ENCODE measurements at places on chromosomes 3 and 15.

GRCh38 chr3:142168514-142168913, 19.2 kb upstream of the TFDP2 start:
- DNase-seq, result no peak

GRCh38 chr3:36546226-36546625, 165.9 kb downstream of the STAC start:
- no peak for DNase-seq

DNA sequence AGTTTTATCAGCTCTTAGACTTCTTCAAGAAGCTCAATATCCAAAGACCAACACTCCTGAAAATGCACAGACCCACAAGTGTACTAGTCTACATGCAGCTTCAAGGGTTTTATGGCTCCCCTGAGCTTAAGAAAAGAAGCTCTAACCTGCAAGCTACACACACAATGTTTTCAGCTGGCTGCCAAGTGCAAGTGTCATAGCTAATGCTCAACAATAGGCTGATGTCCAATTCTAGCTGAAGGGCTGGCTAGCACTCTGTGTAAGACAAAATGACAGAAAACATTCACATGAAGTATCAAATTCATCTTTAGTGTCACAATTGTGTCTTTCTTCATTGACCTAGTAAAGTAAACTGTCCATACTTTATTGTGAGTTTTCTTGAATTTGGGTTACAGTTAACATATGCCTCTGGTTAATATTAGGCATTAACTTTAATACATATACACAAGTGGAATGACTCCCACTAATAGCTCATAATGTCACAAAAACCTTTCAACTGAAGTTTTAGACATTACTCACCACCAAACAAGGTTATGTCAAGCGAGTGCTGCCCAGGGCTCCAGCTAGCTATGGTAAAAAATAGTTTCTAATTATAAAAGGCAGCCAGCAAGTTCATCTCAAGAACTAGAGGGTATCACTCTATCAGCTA, 15.1 kb downstream of the ABI3BP start:
- no peak for DNase-seq

DNA sequence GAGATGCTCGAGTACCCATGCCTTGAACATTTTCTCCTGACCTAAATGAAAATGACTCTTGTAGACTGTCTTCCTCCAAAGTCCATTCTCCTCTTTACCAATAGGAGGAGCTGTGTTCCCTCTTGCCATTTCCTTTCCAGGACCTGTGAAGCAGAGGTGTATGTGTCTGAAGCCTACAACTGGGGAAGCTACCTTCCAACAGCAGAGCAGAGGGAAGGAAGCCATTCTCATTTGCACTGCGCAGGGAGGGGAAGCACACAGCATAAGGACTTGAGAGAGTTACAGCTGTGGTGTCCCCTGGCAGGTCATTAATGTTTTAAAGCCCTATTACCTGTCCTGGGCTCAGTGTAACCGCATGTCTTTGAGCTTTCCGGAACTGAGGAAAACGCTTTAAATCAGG, 38.7 kb downstream of the HSPBAP1 start:
- no peak for DNase-seq

- no peak for DNase-seq
These were observed 62.7 kb downstream of the ASTE1 start for GRCh38 chr3:130963878-130964277.

DNA sequence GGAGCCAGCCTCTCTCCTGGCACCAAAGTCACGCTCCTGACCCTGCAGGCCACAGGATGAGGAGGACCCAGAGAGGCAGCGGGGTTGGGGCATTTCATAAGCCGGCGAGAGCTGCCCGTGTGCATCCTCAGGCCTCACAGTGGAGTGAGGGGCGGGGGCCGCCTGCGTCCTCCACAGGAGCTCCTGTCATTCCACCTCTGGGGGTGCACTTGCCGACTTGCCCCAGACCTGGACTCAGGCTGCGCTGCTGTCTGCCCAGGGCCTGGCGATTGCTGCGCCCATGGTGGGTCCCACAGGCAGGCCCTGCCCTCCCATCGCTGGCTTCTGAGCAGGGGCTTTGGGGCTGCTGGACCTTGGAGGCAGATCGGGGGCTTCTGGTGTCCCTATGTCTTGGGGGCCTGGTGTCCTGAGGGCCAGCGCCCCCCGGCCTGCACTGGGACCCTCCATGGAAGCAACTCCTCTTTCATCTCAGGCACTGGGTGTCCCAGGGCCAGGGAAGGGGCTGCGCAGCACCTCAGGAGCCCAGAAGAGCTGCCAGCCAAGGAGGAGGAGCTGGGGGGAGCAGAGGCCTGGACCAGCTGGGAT, 184.0 kb downstream of the GOLGA6L6 start:
- DNase-seq, result no peak

- no peak for DNase-seq
These were observed 775.9 kb downstream of the AGBL1 start for GRCh38 chr15:86855307-86856291.

- no peak for DNase-seq
These were observed 742.0 kb downstream of the NR2F2 start for GRCh38 chr15:97072545-97072944.

Data from stimulated activated CD4-positive, alpha-beta T cell treated with anti-CD3 and anti-CD28 coated beads, Interleukin-1b, Interleukin-23, amount 100 ng/mL, for 1 hour (primary cell).